ENCODE measurements at places on chromosomes 4 and X.

DNA sequence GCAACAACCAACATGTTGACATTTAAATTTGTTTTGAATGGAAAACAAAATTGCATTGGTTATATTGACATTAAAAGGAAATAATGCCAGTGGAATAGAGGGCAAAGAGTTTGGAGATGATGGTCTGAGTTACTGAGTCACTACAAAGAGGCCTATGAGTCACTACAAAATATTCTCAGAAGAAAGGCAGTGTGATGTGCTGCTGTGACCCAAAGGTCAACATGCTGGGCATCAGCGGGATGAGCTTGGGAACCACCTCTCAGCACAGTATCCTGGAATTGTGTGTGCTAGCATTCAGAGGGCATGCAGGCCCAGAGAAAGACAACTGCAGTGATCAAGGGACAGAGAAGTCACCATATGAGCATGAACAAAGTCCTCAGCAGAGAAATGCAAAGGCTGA lies 2.8 kb downstream of the CMC4 start:
- DNase-seq: no peak

DNA sequence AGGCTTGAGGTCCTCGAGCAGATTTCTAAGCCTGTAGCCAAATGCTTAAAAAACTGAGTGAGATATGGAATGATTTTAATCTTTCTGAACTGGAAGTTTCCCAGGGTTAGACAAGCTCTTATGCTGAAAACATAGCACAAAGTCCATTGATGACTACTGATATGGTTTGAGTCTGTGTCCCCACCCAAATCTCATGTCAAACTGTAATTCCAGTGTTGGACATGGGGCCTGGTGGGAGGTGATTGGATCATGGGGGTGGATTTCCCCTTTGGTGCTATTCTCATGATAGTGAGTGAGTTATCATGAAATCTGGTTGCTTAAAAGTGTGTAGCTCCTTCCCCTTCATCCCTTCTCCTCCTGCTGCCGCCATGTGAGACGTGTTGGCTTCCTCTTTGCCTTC lies 454.9 kb downstream of the SPRY1 start:
- no peak for DNase-seq

- no peak for DNase-seq
Measured at GRCh38 chr4:105236202-105236915, 89.7 kb downstream of the TET2 start.

DNA sequence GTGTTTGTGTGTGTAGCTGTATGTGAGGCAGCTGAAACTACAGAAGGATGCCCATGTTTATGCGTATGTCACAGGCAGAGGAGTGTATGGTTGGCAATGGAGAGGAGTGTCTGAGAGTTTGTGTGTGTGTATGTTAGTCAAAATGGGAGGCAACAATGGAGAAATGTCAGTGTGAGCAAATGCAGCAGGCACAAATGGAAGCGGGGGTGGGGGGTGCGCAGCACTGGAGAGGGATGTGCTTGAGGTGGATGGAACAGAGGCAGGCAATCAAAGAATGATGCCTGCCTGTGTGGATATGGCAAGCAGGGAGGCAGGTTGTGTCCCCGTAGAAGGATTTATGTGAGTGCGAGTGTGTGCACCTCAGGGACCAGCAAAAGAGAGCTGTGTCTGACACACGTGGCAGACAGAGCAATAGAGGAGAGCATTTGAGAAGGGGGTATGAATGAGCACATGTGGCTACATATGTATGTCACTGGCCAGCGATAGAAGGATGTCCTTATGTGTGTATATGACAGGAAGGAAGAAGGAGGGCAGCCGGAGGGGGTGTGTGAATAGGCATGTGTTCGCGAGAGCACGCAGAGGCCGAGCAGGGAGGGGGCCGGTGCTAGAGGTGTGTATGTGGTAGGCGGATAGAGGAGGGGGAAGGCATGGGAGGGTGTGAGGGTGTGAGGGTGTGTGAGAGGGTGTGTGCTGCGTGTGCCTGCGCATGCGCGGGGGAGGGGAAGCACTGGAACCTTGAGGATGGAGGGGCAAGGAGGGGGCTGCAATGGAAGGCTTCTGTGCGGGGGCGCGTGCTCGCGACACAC lies 1.1 kb downstream of the PJA1 start:
- peak; percentile 40 for DNase-seq

- no peak for DNase-seq
Measured at GRCh38 chr4:107546638-107547037, 173.4 kb downstream of the PAPSS1 start.

DNA sequence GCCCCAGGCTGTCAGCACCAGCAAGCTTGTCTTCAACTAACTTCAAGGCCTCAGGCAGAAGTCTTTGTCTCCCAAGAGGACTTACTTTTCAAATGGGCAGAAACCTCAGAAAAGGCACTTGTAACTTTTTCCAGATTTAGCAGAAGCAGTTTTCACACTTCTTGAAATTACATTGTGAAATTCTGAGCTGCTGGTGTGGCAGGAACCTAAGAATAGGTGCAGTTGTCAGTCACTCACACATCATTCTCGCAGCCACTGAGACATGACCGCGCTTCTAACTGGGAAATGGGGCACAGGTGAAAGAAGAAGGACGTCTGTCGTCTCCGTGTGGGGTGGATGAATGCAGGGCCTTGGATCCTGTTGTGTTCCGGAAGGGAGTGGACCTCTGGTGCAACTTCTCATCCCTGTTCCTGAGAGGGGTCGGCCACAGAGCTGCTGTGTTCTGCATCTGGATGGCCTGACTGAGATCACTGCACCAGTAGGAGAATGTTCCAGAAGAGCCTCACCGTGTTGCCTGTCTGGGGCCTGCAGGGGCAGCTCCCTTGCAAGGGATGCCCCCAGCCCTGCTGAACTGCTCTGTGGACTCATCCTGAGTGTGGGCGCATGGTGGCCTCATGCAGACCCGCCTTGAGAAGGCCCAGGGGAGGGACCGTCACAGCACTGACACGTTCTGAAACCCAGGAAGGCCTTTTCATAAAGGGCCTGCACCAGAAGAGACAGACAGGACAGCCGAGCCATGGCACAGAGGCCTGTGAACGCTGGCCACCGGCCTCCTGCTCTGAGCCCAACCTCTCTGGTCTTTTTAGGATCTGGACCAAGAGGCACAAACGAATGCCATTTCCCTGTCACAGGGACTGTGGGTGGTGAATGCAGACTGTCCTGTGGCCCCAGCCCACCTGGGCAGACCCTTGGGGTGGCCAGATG lies 18.7 kb downstream of the NAT8L start:
- no peak for DNase-seq

All from activated naive CD4-positive, alpha-beta T cell treated with anti-CD3 and anti-CD28 coated beads, Interleukin-2, amount 50 U/mL, for 16 hours (primary cell).